ENCODE measurements at places on chromosomes 2 and 18.

GRCh38 chr2:154700136-154700535 lies 1.6 kb downstream of the KCNJ3 start:
- DNase-seq: no peak

GRCh38 chr18:50706651-50707050 lies 113.2 kb downstream of the MRO start:
- DNase-seq: no peak

GRCh38 chr2:47401789-47402554 lies 984 bp upstream of the MSH2 start:
- DNase-seq: no peak

GRCh38 chr18:45662468-45662867 lies 47.2 kb downstream of the SLC14A2 start:
- no peak for DNase-seq

DNA sequence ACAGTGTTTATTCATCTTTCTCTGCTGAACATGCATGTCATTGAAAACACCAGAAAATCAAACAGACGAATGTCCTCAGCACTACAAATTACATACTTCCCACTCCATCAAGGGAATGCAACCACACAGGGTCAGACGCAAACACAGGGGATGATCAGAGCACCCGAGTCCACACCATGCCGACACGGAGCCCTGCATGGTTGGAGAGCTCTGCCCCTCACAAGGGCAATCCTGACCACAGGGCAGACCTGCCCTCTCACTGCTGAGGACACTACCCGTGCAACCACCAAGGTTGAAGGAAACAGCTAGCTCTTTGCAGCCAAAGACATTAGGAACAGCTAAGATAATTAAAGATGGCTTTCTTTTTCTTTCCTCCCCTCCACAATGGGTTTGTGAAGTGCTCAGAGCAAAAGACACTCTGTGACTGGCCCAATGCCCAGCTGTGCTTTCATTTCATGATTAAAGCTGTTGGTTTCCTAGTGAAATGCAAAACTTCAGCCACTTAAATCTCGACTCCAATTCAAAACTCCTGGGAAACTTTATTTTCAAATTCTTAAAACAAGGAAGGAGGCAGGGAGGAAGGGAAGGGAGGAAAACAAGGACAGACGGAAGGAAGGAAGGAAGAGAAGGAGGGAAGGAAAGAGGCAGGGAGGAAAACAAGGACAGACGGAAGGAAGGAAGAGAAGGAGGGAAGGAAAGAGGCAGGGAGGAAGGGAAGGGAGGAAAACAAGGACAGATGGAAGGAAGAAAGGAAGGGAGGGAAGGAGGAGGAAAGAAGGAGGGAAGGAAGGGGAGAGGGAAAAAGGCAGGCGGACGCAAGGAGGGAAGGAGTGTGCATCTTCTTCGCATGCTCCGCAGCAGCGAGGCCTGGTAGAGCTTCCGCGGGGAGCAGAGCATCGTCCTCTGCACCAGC lies 65.8 kb downstream of the NDUFA10 start:
- DNase-seq: no peak

DNA sequence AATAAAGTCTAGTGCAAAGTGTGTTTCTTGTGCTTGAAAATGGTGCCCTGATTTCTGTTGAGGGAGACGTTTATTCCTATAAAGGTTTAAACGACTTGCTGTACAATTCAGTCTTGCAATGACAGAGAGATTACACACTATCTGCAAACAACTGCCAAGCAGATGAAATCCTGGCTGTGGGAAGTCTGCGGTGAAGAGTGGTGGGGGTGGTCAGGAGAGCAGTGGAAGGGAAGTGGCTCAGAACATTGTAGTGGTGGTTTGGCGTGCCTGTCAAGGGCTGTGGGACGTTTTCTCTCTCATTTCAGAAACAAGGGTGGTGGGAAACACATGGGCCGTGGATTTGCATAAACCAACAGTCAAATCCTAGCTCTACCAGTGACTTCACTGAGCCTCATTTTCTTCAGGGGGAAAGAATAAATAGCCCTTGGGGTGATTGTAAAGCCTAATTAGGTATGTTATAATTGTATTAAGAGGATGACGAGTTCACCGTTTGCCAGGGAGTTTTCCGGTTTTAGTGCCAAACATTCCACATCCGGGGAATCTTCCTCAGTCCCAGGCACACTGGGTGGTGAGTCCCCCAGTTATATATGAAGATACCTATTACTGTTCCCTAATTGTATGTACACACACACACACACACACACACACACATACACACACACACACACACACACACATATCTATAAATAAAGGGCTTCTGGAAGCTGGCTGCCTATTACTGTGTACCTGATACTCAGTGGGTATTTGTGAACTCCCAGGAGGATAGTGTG lies 115.0 kb downstream of the SPTBN1 start:
- DNase-seq: no peak

- no peak for DNase-seq
These were observed 491.4 kb upstream of the CRIM1 start for GRCh38 chr2:35864141-35864540.
